Activated CD4-positive, alpha-beta T cell treated with anti-CD3 and anti-CD28 coated beads, Interleukin-2, amount 10 ng/mL, durations not matched to agents 7 days and 5 days (primary cell): ENCODE measurements at places on chromosomes 3 and 15. TPM values are rescaled to one million over a fixed set of nuclear protein-coding genes. Genes with fewer than 3 reads are reported as not detected.
A peak's percentile ranks its signal among the peaks of the same experiment; 100 is the strongest.

The SLC22A13 gene
- total RNA-seq, result 0.37 TPM

DNA sequence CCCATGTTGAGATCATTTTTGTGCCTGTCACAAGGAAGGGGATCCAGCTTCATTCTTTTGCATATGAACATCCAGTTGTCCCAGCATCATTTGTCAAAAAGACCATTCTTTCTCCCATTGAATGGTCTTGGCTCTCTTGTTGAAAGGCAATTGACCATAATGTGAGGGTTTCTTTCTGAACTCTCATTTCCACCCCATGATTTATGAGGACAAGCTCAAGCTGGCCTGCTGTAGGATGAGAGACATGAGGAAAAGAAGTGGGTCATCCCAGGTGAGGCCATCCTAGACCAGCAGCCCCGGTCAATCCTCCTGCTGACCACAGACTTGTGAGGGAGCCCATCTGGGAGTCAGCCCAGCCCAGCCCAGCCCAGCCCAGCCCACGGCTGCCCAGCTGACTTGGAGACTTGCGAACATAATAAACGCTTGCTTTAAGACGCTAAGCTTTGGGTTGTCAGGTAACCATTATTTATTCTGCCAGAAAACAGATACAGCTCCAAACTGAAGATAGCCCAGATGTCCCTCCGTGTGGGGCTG lies 69.0 kb downstream of the LINGO1 start:
- H3K4me1 ChIP-seq, result no peaks in the 10 kb centered on the region
- no peaks in the 10 kb centered on the region for H3K36me3 ChIP-seq
- no peak overlapping the region for H3K4me3 ChIP-seq
- H3K27ac ChIP-seq, result no peak overlapping the region
- no peak for DNase-seq

DNA sequence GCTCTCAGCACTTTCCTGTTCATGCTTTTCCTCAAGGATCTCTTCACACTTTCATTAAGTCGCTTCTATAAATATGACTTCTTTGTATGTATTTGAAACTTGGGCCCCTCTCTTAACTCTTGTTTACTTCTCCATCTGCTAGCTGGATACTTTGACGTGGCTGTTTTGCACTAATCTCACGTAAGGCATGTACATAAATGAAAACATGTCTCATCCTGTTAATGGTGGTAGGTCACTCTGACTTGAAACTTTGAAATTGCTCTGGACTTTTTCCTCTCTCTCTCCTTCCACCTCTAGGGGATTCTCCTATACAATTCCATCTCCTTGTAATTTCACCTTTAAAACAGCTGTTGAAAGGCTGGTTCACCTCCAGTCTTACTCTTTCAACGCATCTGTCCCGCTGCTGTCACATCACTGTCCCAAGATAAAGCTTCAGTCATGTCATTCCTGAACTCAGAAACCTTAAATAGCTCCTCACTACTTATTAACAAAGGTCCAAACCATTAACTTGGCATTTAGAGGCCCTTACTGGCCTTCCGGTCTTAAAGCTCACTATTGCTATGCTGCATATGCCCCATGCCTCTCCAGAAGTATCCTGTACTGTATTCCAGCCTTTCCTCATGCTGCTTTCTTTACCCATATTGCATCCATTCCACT lies 1.2 kb downstream of the BLOC1S6 start:
- H3K4me3 ChIP-seq, result peak overlapping the region; percentile 97
- peak overlapping the region; percentile 100 for H3K27ac ChIP-seq
- H3K4me1 ChIP-seq, result peaks cover 40% of the 10 kb centered on the region
- H3K36me3 ChIP-seq, result peaks cover 6% of the 10 kb centered on the region

DNA sequence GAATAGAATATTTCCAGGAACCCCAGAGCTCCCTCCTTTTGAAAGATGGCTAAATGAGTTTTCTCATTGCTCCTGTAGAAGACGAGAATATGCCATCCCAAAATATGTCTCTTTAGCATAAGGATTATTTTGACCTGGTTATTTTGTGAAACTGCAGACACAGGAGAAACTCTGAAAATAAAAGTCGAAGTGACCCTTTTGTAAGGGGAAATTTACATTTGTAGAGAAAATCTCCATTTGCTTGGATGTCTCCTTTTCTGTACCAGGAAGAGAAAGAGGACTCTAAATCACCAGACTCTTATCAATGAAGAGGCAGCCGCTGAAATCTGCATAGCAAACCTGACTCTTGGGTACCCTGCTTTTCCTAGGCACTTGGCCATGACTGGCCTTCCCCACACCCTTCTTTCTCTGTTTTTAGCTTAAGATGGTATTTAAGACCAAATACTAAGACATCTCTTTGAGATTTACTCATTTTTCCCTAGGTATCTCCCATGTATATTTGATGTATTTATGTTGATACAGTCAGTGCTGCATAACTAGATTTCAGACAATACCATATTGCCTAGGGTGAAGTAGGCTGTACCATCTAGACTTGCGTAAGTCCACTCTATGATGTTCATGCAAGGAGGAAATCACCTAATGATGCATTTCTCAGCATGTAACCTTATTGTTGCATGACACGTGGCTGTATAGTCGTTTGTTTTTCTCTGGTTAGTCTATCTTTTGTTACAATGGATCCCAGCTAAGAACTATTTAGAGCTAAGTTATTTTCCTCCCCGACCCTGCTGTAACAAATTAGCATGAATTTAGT lies 98.2 kb upstream of the UBE3A start:
- no peak for DNase-seq
- no peaks in the 10 kb centered on the region for H3K4me1 ChIP-seq
- no peaks in the 10 kb centered on the region for H3K27me3 ChIP-seq
- H3K36me3 ChIP-seq, result no peaks in the 10 kb centered on the region
- no peak overlapping the region for H3K27ac ChIP-seq
- H3K4me3 ChIP-seq, result no peak overlapping the region

The FAM43A gene
- total RNA-seq, result 0.54 TPM

- peak; percentile 30 for DNase-seq
- H3K27ac ChIP-seq, result no peak overlapping the region
- no peaks in the 10 kb centered on the region for H3K27me3 ChIP-seq
- no peak overlapping the region for H3K4me3 ChIP-seq
These were observed 725.5 kb upstream of the ARRDC4 start for GRCh38 chr15:97234851-97235610.

GRCh38 chr15:63313825-63314224 lies 36.4 kb downstream of the APH1B start:
- no peaks in the 10 kb centered on the region for H3K4me1 ChIP-seq
- no peak overlapping the region for H3K4me3 ChIP-seq
- H3K36me3 ChIP-seq, result no peaks in the 10 kb centered on the region
- no peak for DNase-seq

GRCh38 chr15:44695294-44695693 lies 15.8 kb downstream of the PATL2 start:
- H3K4me3 ChIP-seq, result no peak overlapping the region
- H3K27me3 ChIP-seq, result peaks cover 17% of the 10 kb centered on the region
- DNase-seq, result no peak
- no peak overlapping the region for H3K27ac ChIP-seq

- peaks cover 14% of the 10 kb centered on the region for H3K4me1 ChIP-seq
- no peak overlapping the region for H3K27ac ChIP-seq
- H3K27me3 ChIP-seq, result peaks cover 20% of the 10 kb centered on the region
These were observed 31.9 kb upstream of the IGF1R start for GRCh38 chr15:98616397-98616796.

DNA sequence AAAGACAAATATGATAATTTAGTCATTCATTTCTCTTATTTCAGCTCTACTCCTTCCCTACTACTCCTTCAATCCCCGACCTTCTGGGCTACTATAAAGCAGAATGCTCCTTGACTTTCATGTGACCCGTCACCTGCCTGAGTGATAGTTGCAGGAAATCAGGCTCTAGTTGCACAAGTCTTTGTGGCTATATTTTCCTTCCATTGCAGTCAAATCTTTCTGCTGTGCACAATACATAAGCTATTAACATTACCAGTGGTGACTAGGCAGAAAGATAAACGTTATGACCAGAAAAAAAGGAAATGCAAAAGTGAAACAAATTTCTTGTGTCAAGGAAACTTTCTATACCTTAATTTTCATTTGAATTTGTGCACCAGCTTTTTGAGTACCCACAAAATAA lies 2.3 kb downstream of the SUCNR1 start:
- no peak for DNase-seq
- H3K27ac ChIP-seq, result peak overlapping the region; percentile 16
- no peak overlapping the region for H3K4me3 ChIP-seq
- H3K27me3 ChIP-seq, result peaks cover 7% of the 10 kb centered on the region
